ENCODE measurements at places on chromosomes 7 and 10.

DNA sequence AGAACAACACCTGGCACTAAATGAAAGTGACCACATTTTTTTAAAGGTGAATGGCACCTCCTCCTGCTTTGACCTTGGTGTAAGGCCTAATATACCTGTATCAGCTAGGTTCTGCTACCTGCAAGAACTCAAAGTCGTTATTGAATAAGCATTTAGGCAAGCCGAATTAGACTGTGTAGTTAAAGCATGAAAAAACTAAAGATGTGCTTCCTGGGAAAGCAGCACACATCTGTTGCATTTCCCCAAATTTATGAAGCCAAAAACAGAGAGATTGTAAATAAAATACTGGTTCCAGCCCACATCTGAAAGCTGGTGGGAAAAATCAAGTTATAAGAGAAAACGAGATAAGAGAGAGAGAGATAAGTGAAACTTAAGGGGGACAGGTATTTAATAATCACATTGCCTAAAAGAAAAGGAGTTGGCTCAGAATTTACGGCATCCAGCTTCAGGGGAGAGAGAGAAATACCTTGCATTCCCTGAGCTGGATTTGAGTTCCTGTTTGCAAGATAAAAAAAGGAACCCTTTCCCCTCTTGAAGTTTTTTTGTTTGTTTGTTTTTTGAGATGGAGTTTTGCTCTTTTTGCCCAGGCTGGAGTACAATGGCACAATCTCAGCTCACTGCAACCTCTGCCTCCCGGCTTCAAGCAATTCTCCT, 1.8 kb upstream of the XPNPEP1 start:
- no peak for DNase-seq

DNA sequence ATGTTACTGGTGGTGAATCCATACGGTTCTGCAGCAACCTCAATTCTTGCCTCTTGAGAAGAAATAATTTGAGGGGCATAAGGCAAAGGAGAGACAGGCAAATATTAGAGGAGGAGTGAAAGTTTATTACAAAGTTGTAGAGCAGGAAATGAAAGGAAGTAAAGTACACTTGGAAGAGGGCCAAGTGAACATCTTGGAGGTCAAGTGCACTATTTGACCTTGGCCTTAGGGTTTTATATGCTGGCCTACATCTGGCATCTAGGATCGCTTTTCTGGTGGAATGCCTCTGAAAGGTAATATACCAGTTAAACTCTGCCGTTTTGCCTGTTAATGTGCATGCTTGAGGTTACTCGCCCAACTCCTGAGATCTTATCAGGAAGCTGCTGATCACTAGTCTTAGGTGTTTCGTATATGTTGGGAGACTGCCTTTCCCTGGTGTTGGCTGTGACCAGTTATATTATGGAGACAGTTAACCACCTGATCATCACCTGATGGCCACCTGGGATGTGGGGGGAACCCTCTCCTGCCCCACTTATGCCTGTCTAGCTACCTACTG, 66.1 kb upstream of the CYP2C18 start:
- DNase-seq = no peak

DNA sequence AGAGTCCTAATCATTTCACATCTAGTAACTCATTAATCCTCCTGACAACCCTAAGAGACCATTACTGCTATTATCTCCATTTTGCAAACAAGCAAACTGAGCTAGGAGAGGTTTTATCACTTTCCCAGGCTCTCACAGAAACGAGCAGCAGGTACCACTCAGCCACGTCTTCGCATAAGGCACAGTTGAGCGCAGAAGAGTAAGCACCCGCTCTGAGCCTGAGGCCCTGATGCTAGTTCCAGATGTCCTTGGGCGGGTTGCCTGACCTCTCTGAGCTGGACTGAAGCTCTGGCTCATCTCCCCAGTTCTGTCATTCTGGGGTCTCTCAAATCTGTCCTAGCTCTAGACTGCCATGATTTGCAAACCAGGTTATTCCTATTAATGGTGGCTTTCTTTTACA, 72.6 kb upstream of the FRMD4A start:
- DNase-seq = no peak

DNA sequence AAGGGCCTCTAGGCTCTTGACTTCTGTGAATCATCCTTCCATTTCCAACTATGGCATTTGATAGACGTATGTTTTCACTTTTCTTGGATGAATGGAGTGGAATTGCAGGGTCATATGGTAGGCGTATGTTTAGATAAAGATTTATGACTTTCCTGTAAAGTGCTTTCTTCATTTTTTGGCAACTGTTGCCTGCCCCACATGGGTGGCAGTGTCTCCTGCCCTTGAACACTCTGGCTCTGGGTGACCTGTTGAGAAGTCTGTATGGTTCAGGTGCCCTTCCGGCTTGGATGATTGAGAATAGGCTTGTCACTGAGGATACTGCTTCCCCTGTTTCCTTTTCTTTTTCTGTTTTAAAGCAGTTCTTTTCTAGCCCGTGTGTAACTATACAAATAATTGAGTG, 23.1 kb downstream of the RET start:
- DNase-seq = no peak

- no peak for DNase-seq
These were observed 62.5 kb downstream of the SGMS1 start for GRCh38 chr10:50561266-50561665.

DNA sequence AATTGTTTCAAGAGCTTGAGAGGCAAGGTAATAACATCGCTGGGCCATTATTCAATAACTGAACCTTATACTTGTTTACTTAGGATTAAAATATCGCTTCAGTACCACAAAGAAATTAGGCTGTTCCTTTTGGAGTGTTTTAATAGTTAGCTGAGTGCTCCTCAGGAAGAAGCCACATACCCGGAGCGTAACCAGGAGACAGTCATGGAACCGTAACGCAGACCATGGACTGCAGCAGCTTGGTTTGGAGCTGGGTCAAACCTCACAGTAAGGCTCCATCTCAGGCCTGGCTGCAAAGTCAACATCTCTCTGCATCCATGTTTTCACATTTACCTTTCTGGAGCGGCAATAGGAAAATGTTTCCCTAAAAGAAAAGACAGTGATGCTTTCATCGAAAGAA, 599.0 kb downstream of the TNS3 start:
- DNase-seq = no peak

GRCh38 chr10:19998482-19998881, 182.2 kb downstream of the PLXDC2 start:
- no peak for DNase-seq

- DNase-seq = no peak
These were observed 109.1 kb downstream of the CHCHD3 start for GRCh38 chr7:132972745-132973144.

DNA sequence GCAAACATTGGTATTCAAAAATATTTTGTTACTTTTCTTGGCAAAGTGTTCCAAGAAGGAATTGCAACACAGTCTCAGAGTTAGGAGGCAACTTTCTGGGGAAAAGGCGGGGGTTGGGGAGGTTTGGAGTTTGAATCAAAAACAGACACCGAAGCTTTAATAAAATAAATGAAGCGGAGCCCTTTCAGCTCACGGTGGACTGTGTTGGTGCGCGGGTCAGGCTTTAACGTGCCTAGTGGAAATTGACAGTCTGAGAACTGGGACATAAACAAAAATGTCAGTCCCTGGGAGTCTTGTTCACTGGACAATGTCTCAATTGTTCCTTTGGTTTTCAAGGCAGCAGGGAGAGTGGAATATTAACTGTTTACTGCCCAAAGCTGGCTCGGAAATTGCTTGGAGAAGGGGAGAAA, 109.3 kb downstream of the TCF7L2 start:
- DNase-seq = no peak

- DNase-seq = no peak
These were observed 92.2 kb upstream of the DKK1 start for GRCh38 chr10:52221923-52222322.

Data from activated T-cell treated with anti-CD3 and anti-CD28 coated beads for 4 hours (primary cell).